Central memory CD8-positive, alpha-beta T cell (primary cell): ENCODE measurements at places on chromosomes 5 and 9.

- H3K27me3 ChIP-seq = no peaks in the 10 kb centered on the region
- DNase-seq = no peak
- H3K27ac ChIP-seq = no peak overlapping the region
These were observed 62.9 kb upstream of the TNFAIP8 start for GRCh38 chr5:119292701-119293515.

DNA sequence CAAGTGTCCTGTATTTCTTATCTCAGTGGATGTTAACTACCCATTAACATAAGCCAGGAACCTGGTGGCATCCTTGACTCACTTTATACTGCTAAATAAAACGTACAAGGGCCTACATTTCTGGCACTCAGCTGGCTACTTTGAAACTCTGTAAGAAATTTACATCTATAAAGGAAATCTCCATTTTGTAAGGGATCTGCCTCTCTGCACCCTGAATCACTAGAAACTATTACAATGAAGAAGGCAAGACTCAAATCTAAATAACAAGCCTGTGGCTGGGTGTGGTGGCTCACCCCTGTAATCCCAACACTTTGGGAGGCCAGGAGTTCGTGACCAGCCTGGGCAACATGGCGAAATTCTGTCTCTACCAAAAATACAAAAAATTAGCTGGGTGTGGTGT lies 51.5 kb downstream of the RAPGEF1 start:
- peak overlapping the region; percentile 67 for H3K27ac ChIP-seq
- no peak for DNase-seq
- no peak overlapping the region for H3K4me3 ChIP-seq
- peaks cover 85% of the 10 kb centered on the region for H3K4me1 ChIP-seq
- H3K27me3 ChIP-seq = no peaks in the 10 kb centered on the region
- peaks cover 13% of the 10 kb centered on the region for H3K36me3 ChIP-seq

DNA sequence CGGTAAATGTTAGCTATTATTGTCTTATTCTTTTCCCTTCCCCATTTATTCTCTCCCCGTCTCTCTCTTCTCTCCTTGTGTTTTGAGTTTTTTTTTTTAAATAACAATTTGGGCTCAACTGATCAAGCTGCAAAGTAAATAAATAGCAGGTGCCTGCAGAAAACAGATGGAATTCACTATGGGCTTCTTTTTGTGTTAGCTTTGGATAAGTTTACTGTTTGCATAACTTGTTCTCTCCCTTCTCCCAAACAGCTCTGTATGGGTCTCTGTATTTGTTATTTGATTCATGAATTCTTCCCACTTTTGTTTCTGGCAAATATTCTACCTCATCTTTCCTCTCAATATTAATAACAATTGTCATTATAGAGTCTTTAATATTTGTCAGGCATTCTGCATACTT lies 111.8 kb upstream of the ASTN2 start:
- no peaks in the 10 kb centered on the region for H3K4me1 ChIP-seq
- no peaks in the 10 kb centered on the region for H3K27me3 ChIP-seq
- DNase-seq = no peak
- peaks cover 2% of the 10 kb centered on the region for H3K36me3 ChIP-seq
- no peak overlapping the region for H3K4me3 ChIP-seq

DNA sequence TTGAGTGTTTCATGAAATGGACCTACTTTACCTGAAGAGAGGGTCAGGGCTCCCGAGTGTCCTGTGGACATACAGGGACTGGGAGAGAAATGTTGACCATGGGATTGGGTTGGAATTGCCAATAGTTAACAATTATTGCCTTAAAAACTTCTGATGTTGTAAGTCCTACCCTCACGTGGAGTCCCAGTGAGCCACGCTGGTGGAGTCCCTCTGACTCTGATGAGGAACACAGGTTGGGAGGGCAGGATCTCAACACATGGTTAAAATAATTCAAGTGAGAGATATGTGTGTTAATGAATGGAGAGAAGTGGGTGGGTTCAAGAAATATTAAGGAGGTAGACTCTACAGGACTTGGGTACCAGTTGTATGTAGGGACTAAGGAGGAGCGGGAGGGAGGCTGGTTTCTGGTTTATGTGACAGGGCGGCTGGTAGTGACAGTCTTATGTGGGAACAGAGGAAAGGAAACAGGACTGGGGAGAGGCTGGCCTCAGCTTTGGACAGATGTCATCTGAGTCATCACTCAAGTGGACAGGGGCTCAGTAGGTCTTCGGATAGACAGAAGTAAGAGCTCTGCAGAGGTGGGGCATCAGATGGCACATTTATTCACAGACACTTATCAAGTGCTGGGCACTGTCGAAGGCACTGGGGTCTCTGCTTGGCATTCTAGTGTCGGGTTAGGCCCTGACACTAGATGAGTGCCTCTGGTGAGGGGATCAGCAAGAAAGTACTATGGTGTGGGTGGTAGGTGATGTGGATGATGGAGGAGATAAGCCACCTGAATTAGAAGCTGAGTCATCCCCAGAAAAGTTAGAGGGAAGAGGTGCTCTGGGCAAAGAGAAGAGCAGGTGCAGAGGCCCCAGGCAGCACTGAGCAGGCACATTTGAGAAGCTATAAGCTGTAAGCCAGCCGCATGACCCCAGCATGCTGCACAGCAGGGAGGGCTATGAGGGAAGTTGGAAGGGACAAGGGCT lies 27.2 kb downstream of the MAML1 start:
- H3K27ac ChIP-seq = peak overlapping the region; percentile 77
- peaks cover 16% of the 10 kb centered on the region for H3K36me3 ChIP-seq
- H3K4me3 ChIP-seq = no peak overlapping the region
- H3K4me1 ChIP-seq = peaks cover 63% of the 10 kb centered on the region
- H3K27me3 ChIP-seq = no peaks in the 10 kb centered on the region

- no peaks in the 10 kb centered on the region for H3K36me3 ChIP-seq
- no peak overlapping the region for H3K4me3 ChIP-seq
- H3K27ac ChIP-seq = no peak overlapping the region
These were observed 4.4 kb upstream of the BHMT start for GRCh38 chr5:79107020-79107796.

DNA sequence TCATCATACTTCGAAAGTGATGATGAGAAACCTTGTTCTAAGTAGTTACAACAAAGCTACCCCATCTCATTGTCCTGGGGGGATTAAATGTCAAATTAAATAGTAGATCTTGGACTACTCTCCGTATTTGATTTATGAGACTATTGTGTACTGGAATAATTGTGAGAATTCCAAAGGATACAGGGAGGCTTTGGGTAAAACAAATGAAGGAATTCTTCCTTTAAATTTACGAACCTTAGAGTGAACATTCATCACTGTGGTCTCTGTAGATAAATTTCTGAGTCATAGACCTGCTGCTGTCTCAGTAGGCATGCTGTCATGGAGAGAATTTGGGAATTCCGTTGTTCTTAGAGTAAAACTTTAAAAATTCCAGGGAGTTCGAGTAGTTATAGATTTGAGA lies 836.2 kb downstream of the DNAH5 start:
- no peak overlapping the region for H3K4me3 ChIP-seq
- no peaks in the 10 kb centered on the region for H3K36me3 ChIP-seq
- no peaks in the 10 kb centered on the region for H3K4me1 ChIP-seq
- DNase-seq = no peak

GRCh38 chr9:125405938-125406809 lies 144.5 kb downstream of the GAPVD1 start:
- peaks cover 2% of the 10 kb centered on the region for H3K36me3 ChIP-seq
- no peak overlapping the region for H3K27ac ChIP-seq
- H3K4me1 ChIP-seq = peaks cover 20% of the 10 kb centered on the region
- DNase-seq = no peak

GRCh38 chr9:129200255-129200654 lies 22.2 kb upstream of the IER5L start:
- no peak overlapping the region for H3K4me3 ChIP-seq
- no peaks in the 10 kb centered on the region for H3K4me1 ChIP-seq
- H3K36me3 ChIP-seq = no peaks in the 10 kb centered on the region
- peaks cover 16% of the 10 kb centered on the region for H3K27me3 ChIP-seq
- H3K27ac ChIP-seq = no peak overlapping the region
- DNase-seq = no peak

DNA sequence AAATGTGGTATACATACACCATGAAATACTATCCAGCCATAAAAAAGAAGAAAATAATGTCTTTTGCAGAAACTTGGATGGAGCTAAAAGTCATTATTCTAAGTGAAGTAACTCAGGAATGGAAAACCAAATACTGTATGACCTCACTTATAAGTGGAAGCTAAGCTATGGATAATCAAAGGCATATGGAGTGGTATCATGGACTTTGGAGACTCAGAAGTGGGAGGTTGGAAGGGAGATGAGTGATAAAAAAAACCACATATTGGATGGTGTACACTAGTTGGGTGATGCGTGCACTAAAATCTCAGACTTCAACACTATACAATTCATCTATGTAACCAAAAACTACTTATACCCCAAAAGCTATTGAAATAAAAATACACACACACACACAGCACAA lies 24.5 kb downstream of the ADAMTS12 start:
- DNase-seq = no peak
- H3K4me3 ChIP-seq = no peak overlapping the region

GRCh38 chr9:87668222-87668621 lies 57.7 kb upstream of the CTSL start:
- no peak for DNase-seq
- H3K36me3 ChIP-seq = peaks cover 1% of the 10 kb centered on the region
- no peak overlapping the region for H3K27ac ChIP-seq
- no peak overlapping the region for H3K4me3 ChIP-seq

- H3K27me3 ChIP-seq = no peaks in the 10 kb centered on the region
- DNase-seq = no peak
- H3K36me3 ChIP-seq = peaks cover 4% of the 10 kb centered on the region
- peak overlapping the region; percentile 47 for H3K27ac ChIP-seq
- peaks cover 32% of the 10 kb centered on the region for H3K4me1 ChIP-seq
- no peak overlapping the region for H3K4me3 ChIP-seq
These were observed 11.4 kb downstream of the FAM193B start for GRCh38 chr5:177542816-177543465.

- H3K27ac ChIP-seq = no peak overlapping the region
- H3K36me3 ChIP-seq = no peaks in the 10 kb centered on the region
- H3K4me1 ChIP-seq = no peaks in the 10 kb centered on the region
- H3K4me3 ChIP-seq = no peak overlapping the region
- no peaks in the 10 kb centered on the region for H3K27me3 ChIP-seq
- DNase-seq = no peak
These were observed 212.3 kb upstream of the ATP10B start for GRCh38 chr5:161064297-161064696.

DNA sequence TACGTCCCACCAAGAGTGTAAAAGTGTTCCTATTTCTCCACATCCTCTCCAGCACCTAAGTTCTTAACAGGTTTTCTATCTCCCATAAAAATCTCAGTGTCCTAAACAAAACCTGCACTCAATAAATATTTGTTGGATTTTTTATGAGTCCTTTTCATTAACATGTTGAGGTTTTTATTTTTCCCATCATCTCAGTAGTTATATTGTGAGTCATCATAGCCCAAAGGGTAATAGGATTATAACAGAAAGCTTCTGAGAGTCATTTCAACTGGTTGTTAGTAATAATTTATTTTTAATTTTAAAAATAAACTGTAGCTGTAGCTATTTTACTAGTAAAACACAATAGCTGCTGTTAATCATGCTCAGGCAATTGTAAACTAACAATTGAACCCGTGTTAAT lies 331.6 kb upstream of the SLC30A5 start:
- H3K27ac ChIP-seq = no peak overlapping the region
- no peaks in the 10 kb centered on the region for H3K27me3 ChIP-seq
- no peak for DNase-seq
- no peaks in the 10 kb centered on the region for H3K36me3 ChIP-seq
- H3K4me3 ChIP-seq = no peak overlapping the region

DNA sequence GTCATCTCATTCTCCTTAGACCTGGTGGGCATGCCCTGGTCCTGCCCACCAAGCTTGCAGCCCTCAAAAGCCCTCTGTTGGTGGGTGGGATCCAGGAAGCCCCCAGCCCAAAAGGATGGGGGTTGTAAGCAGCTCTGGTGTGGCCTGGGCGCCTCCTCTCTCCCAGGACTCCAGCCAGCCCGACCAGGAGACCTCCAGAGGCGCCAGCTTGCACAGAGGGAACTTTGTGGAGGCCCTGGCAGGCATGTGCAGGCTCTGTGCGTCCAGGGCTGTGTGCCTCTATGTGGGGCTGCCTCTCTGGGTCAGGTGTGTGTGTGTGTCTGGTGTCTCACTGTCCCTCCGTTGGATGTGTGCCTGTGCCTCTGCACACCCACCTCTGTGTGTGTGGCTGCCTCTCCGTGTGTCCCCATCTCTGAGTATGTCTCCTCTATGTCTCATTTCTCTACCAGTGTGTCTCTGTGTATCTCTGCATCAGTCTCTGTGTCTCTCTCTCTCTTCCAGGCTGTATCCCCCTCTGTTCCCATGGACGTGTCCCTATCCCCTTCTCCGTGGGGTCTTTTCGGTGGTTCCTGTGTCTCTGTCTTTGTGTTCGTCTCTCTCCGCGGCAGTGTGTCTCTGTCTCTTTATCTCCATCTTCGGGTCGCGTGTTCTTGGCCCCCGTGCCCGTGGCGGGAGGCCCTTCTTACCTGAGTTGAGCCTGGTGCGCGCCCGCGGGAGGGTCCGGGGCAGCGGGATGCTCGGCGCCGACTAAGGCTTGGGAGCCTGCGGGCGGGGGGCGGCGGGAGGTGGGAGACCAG lies 501 bp downstream of the ENHO start:
- no peak for DNase-seq
- peak overlapping the region; percentile 12 for H3K27ac ChIP-seq
- H3K27me3 ChIP-seq = no peaks in the 10 kb centered on the region
- H3K4me1 ChIP-seq = peaks cover 6% of the 10 kb centered on the region

GRCh38 chr9:2210201-2210600 lies 195.1 kb downstream of the SMARCA2 start:
- DNase-seq = no peak
- H3K4me3 ChIP-seq = no peak overlapping the region
- no peaks in the 10 kb centered on the region for H3K27me3 ChIP-seq

GRCh38 chr5:1555808-1556731 lies 32.3 kb upstream of the LPCAT1 start:
- H3K4me1 ChIP-seq = peaks cover under 1% of the 10 kb centered on the region
- H3K36me3 ChIP-seq = no peaks in the 10 kb centered on the region
- no peak overlapping the region for H3K27ac ChIP-seq

GRCh38 chr5:111755942-111756381 lies 1.0 kb downstream of the NREP start:
- peaks cover 12% of the 10 kb centered on the region for H3K4me1 ChIP-seq
- no peak overlapping the region for H3K27ac ChIP-seq
- no peak overlapping the region for H3K4me3 ChIP-seq
- H3K36me3 ChIP-seq = peaks cover 4% of the 10 kb centered on the region

DNA sequence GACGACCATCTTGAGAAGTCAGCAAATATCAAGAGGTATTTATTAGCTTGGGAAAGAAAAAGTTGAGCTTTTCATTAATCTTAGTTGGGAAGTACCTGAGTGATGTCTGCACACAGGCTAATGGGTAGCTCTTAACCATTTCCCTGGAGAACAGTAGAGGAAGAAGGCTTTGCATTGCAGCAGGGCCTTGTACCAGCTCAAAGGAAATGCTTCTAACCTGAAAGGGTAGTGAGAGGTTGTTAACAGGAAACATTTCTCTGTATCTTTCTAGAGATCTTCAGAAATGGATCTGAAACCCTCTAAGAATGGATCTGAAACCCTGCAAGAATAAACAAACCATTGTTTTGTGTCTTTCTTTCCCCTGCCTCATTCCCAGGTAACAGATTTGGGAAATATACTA lies 393.3 kb downstream of the PLK2 start:
- DNase-seq = no peak
- no peaks in the 10 kb centered on the region for H3K4me1 ChIP-seq
- H3K4me3 ChIP-seq = no peak overlapping the region
- no peaks in the 10 kb centered on the region for H3K36me3 ChIP-seq
